Tongue (tissue), 3 donors: ENCODE measurements at places on chromosomes 6 and 20. TPM values are rescaled to one million over a fixed set of nuclear protein-coding genes. Genes with fewer than 3 reads are reported as not detected.

SPDEF gene
- total RNA-seq, result 6.1 TPM

POM121L2 gene
- total RNA-seq, result not detected

CTCFL gene
- total RNA-seq, result not detected

PAX1 gene
- total RNA-seq, result 4.1 TPM

NFKBIL1 gene
- 11.4 TPM for total RNA-seq

MCCD1 gene
- total RNA-seq, result not detected

ZCCHC3 gene
- 37.3 TPM for total RNA-seq

GNAS-AS1 gene
- 2.5 TPM for total RNA-seq

KHDC1L gene
- total RNA-seq, result not detected

ARFGEF3 gene
- 3.3 TPM for total RNA-seq

GLP1R gene
- 0.72 TPM for total RNA-seq

ADA gene
- 7.3 TPM for total RNA-seq

FNDC1 gene
- 102 TPM for total RNA-seq

PNPLA1 gene
- not detected for total RNA-seq

GRM1 gene
- total RNA-seq, result not detected

DIDO1 gene
- 57.5 TPM for total RNA-seq

KIAA1586 gene
- 25.6 TPM for total RNA-seq

GRM4 gene
- 0.51 TPM for total RNA-seq

KCNS1 gene
- 1.1 TPM for total RNA-seq
